ENCODE measurements at places on chromosomes 3 and 15.

GRCh38 chr3:170714562-170715535 is 129.0 kb upstream of the SLC7A14 start:
- no peak for DNase-seq

- no peak for DNase-seq
Measured at GRCh38 chr3:120416868-120417267, 33.9 kb downstream of the FSTL1 start.

- DNase-seq, result no peak
Measured at GRCh38 chr3:151707216-151707615, 26.5 kb upstream of the AADACL2 start.

DNA sequence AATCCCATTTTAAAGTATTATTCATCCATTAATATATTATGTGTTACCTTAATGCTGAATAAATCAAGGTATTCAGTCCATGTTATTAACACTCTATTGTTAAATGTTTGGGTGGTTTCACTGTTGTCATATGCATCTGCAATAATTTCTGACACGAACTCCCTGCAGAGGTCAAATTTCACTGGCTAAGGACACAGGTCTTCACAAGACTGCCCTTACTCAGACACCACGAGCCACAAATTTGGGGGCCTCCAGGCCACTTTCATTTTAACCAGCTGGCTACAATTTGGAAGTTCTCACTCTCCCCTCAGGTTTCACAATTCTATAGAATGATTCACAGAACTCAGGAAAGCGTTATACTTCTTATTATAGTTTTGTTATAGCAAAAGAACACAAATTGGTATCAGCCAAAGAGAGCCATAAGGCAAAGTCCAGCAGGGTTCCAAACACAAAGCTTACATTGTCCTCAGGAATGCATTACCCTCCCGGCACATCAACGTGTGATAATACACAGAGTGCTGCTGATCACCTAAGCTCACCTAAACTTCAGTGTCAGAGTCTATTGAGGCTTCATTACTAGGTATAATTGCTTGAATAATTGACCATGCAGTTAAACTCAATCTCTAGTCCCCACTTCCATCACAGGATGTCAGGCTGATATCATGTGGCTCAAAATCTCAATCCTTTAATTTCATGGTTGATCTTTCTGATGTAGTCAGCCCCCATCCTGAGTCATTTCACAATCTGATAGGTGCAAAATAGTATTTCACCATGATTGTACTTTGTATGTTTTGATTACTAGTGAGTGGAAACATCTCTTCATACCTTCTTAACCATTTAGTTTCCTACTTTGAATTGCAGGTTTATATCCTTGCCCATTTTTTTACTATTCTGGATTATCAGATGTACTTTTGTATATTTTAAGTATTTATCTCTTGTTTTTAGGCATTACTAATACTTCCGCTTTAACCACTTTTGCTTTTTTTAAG is 441.4 kb upstream of the AGTR1 start:
- no peak for DNase-seq

- DNase-seq, result no peak
Measured at GRCh38 chr3:62007036-62007435, 366.3 kb downstream of the FEZF2 start.

Measured in stimulated activated CD8-positive, alpha-beta memory T cell treated with anti-CD3 and anti-CD28 coated beads, Interleukin-4, amount 100 ng/mL, for 1 hour (primary cell).